Calu3 (cell line): ENCODE measurements at places on chromosomes 11 and 22. TPM values are rescaled to one million over a fixed set of nuclear protein-coding genes. Genes with fewer than 3 reads are reported as not detected.

The TMEM132A gene
- total RNA-seq = 105 and 116 TPM in 2 replicates

The LINC01488 gene
- total RNA-seq = not detected in 2 replicates

GRCh38 chr22:36731916-36732315 is 28.4 kb upstream of the CACNG2 start:
- no peak for DNase-seq
- H3K36me3 ChIP-seq = no peaks in the 10 kb centered on the region
- no peak overlapping the region for H3K27ac ChIP-seq
- no peak overlapping the region for H3K4me3 ChIP-seq
- peaks cover 100% of the 10 kb centered on the region for H3K27me3 ChIP-seq

The MMP11 gene
- total RNA-seq = 2.0 and 3.4 TPM in 2 replicates

GRCh38 chr11:64853709-64854108 is 9.3 kb upstream of the CDC42BPG start:
- H3K36me3 ChIP-seq = peaks cover 62% of the 10 kb centered on the region
- peaks cover 62% of the 10 kb centered on the region for H3K4me1 ChIP-seq
- no peak for DNase-seq
- H3K27me3 ChIP-seq = no peaks in the 10 kb centered on the region
- H3K4me3 ChIP-seq = no peak overlapping the region

The IL17REL gene
- total RNA-seq = not detected in 2 replicates

GRCh38 chr11:96055706-96056387 is 131.9 kb upstream of the MTMR2 start:
- H3K27ac ChIP-seq = no peak overlapping the region
- H3K27me3 ChIP-seq = no peaks in the 10 kb centered on the region
- DNase-seq = peak; percentile 38
- peaks cover 39% of the 10 kb centered on the region for H3K4me1 ChIP-seq
- H3K4me3 ChIP-seq = no peak overlapping the region
